Hair follicle dermal papilla cell (primary cell): ENCODE measurements at places on chromosomes 12 and 14. TPM values are rescaled to one million over a fixed set of nuclear protein-coding genes. Genes with fewer than 3 reads are reported as not detected.

Gene KLRC2
- not detected in 2 replicates for total RNA-seq

Gene NDUFB1
- total RNA-seq = 61.3 and 113 TPM in 2 replicates

Gene HOXC12
- total RNA-seq = not detected in 2 replicates

Gene PHETA1
- 7.5 and 8.0 TPM in 2 replicates for total RNA-seq

Gene TAS2R42
- not detected in 2 replicates for total RNA-seq
